ENCODE measurements at places on chromosomes 2 and 18. TPM values are rescaled to one million over a fixed set of nuclear protein-coding genes. Genes with fewer than 3 reads are reported as not detected.
A peak's percentile ranks its signal among the peaks of the same experiment; 100 is the strongest.

Gene RGPD3
- 0.07 TPM for total RNA-seq

DNA sequence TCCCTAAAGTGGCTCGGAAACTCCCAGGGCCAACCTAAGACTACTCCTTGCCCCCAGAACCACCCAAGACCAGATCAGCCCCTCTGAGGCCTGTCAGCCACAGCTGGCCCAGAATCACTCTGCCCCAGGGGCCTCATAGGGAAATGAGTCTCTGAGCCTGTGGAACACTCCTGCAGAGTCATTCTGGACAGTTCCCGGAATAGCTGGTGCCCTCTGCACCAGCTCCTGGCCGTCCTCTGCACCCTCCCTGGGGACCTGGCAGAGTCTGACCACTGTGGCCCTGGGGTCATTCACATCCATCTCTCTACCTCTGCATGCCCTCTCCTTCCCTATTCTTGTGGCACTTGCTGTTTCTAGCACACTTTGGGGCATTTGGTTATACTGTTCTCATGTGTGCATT is 14.6 kb upstream of the TMEM214 start:
- DNase-seq: no peak

- DNase-seq: no peak
Observed at GRCh38 chr18:13235981-13236380, 17.4 kb downstream of the LDLRAD4 start.

GRCh38 chr2:214995926-214996670 is 142.3 kb downstream of the ABCA12 start:
- DNase-seq: no peak

DNA sequence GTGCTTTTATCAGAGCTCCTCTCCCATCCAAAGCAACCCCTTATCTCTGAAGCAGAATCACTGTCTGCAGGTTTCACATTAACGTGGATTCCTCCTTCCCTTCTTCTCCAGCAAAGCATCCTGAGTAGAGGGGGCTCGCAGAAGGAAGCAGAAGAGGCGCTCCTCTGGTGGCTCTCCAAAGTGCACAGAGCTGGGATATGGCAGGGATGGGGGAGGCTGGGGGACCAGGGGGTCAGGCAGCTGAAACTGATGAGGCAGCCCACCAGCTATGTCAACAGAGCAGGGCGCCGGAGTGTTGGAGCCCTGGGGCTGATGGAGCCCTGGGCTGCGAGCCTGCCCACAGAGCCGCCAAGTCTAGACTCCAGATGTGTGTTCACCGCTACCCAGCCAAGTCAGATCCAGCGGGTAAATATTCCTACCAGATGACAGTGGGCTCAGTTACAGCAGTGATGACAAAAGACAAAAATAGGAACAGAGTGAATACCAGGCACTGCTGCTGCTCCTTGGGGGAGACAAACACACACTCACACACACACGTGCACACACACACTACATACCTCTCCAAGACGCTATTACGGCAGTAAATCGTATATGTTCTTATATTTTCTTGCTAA is 678.3 kb upstream of the ID2 start:
- no peak for DNase-seq

GRCh38 chr2:100887039-100887578 is 67.2 kb downstream of the NPAS2 start:
- no peak for DNase-seq

- DNase-seq: no peak
Observed at GRCh38 chr18:22827741-22828140, 105.4 kb upstream of the RBBP8 start.

- no peak for DNase-seq
Observed at GRCh38 chr2:12033494-12033893, 287.1 kb downstream of the LPIN1 start.

DNA sequence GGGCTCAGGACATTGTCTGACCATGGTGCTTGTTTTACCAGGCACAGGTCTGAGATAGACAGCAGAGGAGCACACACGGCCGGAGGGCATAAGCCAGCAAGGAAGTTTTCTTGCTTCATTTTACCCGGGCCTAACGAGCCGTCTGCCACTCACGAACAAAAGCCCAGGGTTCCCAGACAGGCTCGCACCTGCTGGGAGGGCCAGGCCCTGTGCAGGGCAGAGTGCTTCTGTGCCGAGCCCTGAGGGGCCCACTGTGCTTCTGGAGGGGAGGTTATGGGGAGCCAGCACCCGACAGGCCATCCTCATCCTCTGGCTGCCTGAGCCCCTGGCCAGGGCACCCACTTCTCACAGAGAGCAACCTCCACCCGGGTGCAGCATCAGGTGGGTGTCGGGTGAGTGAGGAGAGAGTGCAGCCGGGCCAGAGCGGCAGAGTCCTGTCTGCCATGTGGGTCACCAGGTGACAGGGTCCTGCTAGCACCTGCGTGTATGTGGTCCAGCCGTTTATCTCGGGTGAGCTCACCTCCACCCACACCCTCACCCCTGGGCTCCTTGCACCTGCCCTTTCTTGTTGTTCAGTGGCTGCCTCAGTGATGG is 297.9 kb downstream of the NDUFA10 start:
- DNase-seq: no peak

GRCh38 chr2:84441036-84441435 is 18.0 kb downstream of the SUCLG1 start:
- peak; percentile 54 for DNase-seq

Gene GCKR
- total RNA-seq: not detected

DNA sequence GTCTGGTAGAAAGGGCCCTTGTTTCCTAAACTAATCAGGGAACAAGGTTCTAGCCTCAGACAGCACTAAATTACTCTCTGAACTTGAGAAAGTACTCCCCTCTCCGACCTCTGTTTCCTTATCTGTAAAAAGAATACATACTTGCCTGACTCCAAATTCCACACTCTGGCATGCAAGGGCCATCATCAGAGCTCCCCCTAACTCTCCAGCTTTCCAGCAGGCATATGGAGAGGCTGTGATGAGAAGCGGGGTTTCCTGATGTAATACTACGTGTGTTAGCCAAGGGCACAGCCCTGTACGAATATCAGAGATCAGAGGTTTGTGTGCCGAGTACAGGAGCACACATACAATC is 1.8 kb upstream of the EVA1A start:
- no peak for DNase-seq

Gene IGFBP2
- total RNA-seq: 371 TPM

Gene CIB4
- total RNA-seq: not detected

DNA sequence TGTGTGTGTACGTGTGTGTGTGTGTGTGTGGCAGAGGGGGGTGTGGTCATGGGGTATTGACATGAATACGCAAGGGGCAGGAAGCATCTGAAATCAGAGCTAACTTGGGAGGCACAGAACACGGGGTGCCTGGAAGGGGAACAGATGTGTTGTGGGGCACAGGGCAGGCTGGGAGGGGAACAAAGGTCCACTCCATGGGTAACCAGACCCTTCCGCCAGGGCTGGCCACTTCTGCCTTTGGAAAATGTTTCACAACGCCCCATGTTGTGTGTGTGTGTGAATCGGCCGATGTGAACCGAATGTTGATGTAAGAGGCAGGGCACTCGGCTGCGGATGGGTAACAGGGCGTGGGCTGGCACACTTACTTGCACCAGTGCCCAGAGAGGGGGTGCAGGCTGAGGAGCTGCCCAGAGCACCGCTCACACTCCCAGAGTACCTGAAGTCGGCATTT is at the start of gene SLC11A1:
Gene SLC11A1 (plus strand): TSS at position 358 of the 451 bp plus-strand sequence. CDS start 96 bp downstream, outside the sequence.
- no peak for DNase-seq

Gene FBXO15
- total RNA-seq: 2.8 TPM

Gene OLA1
- 186 TPM for total RNA-seq

- DNase-seq: no peak
Observed at GRCh38 chr2:98914713-98915580, 21.1 kb downstream of the CRACDL start.

Gene MFSD2B
- total RNA-seq: 0.40 TPM

Gene FHOD3
- 69.7 TPM for total RNA-seq

Gene SPC25
- total RNA-seq: 38.9 TPM

DNA sequence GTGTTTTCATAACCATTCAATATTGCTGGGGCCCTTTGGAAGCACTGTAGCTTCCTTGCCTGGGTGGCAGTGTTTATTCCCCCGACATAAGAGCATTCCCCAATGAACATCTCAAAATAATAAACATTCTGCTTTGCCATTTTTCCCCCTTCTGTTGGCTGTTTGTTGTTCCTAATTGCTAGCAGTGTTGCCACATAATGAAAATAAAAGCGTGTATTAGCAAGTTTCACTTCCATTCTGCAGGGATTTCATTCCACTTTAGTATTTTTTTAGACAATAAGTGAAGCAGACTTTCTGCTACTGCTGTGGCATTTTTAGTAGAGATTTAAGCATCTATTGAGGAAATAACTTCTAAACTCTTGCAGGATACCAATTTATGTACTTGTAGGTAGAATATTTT is 154.7 kb upstream of the GALNT13 start:
- no peak for DNase-seq

GRCh38 chr2:225008179-225008856 is 34.0 kb downstream of the DOCK10 start:
- no peak for DNase-seq

DNA sequence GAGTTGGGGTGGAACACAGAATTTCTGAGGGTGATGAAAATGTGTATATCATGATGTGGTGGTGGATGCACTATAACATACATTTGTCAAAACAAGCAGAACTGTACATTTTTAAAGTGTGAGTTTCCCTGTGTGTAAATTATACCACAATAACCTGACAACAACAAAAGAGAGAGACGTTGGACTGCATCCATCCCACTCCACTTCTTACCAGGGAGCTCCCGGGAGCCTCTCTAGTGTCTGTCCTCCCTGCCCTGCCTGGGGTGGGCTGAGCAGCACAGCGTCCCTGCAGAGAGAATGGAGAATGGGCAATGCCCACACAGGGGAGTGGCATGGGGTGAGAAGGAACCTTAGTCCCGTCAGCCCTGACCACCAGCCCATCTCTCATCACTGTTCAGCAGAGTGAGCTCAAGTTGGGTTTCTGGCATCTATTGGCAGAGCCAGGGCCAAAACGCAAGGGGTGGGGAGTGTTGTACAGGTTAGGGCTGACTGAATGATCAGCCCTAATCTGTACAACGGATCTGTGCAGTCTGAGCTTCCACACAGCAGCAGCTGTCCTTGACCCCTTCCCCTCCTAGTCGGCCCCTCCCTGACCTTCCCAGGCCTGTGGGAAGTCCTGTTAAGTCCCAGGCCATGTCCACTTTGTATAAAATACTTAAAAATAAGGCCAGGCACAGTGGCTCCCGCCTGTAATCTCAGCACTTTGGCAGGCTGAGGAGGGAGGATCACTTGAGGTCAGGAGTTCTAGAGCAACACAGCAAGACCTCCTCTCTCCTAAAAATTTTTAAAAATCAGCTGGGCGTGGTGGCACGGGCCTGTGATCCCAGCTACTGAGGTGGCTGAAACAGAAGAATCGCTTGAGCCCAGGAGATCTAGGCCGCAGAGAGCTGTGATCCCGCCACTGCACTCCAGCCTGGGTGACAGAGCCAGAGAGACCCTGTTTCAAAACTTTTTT is 3.3 kb upstream of the PROC start:
- no peak for DNase-seq

- DNase-seq: peak; percentile 65
Observed at GRCh38 chr2:30147196-30147714, 448 bp downstream of the YPEL5 start.

Gene MREG
- total RNA-seq: 19.1 TPM

- no peak for DNase-seq
Observed at GRCh38 chr18:45201489-45201888, 413.8 kb upstream of the SLC14A2 start.

- DNase-seq: peak; percentile 71
Observed at GRCh38 chr2:218781691-218782527, at the start of gene CYP27A1. Gene CYP27A1, plus strand, starts transcription at chr2:218782147. Its CDS starts 36 bp downstream, at chr2:218782183.

Gene DYNAP
- not detected for total RNA-seq

GRCh38 chr2:189013671-189014448 is 39.7 kb downstream of the COL3A1 start:
- DNase-seq: no peak

- DNase-seq: no peak
Observed at GRCh38 chr2:58634653-58635370, 393.7 kb upstream of the FANCL start.

DNA sequence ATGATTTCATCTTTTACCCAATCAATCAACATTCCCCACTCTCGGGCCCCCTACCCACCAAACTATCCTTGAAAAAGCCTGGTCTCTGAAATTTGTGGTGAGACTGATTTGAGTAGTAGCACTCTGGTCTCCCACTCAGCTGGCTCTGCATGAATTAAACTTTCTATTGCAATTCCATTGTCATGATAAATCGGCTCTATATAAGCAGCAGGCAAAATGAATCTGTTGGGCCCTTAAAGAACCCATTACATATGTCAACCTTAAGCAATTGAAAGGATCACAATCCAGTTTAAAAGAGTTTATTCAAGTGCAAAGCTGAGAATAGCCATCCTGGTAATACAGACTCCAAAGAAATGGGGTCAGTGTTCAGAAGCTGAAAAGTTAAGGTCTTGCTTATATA is 68.2 kb downstream of the NEURL3 start:
- DNase-seq: no peak

- DNase-seq: no peak
Observed at GRCh38 chr2:227528803-227529202, 56.8 kb downstream of the AGFG1 start.

GRCh38 chr2:197919487-197919886 is 115.1 kb downstream of the PLCL1 start:
- DNase-seq: no peak

All from neural progenitor cell (in vitro differentiated cells).